ENCODE measurements at places on chromosomes 16 and 17.

- no peak for DNase-seq
Observed at GRCh38 chr17:18206962-18207361, 18.5 kb upstream of the LLGL1 start.

- peak; percentile 5 for DNase-seq
Observed at GRCh38 chr16:27515874-27516353, 33.8 kb downstream of the GTF3C1 start.

DNA sequence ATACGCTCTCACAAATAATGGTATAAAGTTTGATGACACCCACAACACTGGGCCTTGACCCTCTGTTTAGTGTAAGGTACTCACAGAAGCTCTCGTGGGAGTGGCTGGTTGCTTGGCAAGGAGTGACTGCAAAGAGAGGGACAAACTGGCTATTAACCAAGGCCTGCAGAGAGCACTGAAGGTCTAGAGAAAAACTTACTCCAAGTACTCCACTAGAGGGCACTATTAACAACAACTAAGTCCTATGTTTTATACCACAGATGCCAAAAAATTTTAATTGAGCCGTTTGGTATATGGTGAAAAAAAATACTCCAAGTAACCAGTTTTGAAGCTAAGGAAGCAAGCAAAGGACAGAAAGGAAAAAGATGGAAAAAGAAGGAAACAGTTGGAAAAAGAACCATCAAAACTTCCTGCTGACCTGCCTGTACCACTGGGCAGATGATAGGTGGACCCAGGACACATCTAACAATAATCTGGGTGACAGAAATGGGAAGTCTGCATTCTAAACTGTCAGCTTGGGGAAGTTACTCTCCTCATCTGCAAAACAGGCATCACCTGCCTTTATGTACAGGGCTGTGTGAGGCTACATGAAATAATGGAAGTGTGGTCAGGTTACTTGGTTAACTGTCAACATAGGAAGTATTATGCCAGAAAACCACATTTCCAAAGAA, 23.2 kb downstream of the DYNC1LI2 start:
- DNase-seq: no peak

DNA sequence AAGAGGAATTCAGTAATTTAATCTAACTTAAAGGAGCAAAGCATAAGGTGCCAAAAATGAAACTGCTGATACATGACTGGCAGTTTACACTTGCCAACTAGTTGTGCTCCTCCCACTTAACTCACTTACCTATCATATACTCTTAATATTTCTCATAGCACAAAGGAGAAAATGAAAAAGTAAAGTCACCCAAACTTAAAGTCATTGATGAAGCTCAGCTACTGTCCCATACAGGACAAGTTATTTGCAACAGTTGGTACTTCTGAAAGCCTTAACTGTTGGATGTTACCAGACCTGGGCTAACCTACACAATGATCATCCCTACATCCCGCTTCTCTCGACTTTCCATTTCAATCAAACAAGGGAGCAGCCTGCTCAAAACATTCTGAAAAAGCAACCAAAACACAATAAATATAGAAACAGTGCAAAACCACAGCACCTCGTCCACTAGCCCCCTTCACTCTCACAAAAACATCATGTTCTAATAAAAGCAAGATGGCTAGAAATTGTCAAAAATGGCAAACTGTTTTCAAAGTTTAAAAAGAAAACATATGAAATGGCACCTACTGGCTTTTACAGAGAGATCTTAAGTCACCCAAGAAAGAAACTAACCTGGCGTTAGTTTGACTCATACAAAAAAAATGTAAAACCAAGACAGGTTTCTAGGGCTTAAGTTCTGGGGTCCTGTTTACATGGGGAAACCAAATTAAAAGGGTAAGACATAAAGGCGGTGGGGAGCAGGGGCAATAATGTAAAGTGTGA, 868 bp downstream of the MED13 start:
- DNase-seq: no peak

- DNase-seq: peak; percentile 75
Observed at GRCh38 chr16:15055141-15056053, 477 bp downstream of the NTAN1 start.

GRCh38 chr16:67760206-67760955, 41.3 kb upstream of the GFOD2 start:
- DNase-seq: no peak
